Stimulated activated naive CD8-positive, alpha-beta T cell treated with anti-CD3 and anti-CD28 coated beads, Interleukin-15, amount 100 ng/mL, for 72 hours (primary cell): ENCODE measurements at places on chromosomes 11 and 22.

- DNase-seq: no peak
These were observed 30.8 kb upstream of the EXPH5 start for GRCh38 chr11:108624196-108624925.

- no peak for DNase-seq
These were observed 111.7 kb downstream of the MYO18B start for GRCh38 chr22:25853501-25854284.

DNA sequence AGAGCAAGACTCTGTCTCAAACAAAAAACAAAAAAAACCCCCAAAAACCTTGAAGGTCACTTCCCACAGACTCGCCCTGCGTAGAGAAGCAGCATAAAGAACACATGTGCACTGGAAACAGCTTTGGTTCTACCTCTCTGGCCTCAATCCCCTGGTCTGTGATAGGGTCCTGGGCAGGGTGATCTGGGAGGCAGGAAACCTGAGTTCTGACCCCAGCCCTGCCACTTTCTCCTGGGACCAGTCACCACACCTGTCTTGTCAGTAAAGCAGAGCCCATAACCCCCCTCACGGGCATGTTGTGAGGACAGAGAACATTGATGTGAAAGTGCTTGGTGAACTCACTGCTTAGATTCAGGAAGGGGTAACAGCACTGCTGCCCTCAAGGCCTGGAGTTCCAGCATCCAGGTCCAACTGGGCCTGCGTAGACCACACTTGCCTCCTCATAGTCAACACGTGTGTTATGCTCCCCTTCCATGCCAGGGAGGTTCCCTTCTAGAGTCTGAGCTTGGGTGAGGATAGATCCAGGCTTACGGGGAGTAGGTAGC, 11.4 kb downstream of the UCP2 start:
- no peak for DNase-seq

- DNase-seq: peak; percentile 58
These were observed at the start of gene LPXN for GRCh38 chr11:58575377-58576020. LPXN (minus strand) TSS chr11:58575856; CDS start chr11:58575772, 84 bp downstream.

DNA sequence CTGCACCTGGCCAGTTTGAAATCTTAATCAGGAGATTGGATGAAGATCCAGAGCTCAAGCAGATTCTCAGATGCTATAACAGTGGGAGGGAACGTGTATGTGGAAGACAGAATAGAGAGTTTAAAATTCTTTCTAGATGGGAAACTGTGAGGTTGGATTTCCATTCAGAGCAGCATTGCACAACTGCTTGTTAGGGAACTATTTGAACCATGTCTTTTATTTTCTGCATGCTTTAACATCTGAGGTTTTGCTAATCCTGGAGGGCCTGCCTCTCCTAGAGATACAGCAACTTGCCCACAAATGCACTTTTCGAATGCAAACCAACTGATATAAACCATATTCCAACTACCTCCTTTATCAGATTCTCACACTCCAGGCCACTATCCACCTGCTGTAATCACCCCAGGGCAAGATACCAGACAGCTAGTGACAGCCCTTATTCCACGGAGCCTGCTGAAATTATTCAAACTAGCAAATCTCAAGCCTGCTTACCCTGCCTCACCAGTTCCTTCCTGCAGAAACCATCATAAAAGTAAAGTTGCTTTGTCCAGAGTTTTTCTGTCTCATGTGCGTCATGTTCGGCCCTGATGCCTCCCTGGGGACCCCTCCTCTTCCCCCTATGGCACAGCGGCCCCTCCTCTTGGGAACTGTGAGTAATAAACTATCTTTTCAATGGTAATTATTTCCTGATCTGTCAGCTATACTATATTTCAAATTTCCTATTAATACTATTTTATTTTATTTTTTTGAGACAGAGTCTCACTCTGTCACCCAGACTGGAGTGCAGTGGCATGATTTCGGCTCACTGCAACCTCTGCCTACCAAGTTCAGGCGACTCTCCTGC, 18.4 kb upstream of the SEC14L4 start:
- no peak for DNase-seq

DNA sequence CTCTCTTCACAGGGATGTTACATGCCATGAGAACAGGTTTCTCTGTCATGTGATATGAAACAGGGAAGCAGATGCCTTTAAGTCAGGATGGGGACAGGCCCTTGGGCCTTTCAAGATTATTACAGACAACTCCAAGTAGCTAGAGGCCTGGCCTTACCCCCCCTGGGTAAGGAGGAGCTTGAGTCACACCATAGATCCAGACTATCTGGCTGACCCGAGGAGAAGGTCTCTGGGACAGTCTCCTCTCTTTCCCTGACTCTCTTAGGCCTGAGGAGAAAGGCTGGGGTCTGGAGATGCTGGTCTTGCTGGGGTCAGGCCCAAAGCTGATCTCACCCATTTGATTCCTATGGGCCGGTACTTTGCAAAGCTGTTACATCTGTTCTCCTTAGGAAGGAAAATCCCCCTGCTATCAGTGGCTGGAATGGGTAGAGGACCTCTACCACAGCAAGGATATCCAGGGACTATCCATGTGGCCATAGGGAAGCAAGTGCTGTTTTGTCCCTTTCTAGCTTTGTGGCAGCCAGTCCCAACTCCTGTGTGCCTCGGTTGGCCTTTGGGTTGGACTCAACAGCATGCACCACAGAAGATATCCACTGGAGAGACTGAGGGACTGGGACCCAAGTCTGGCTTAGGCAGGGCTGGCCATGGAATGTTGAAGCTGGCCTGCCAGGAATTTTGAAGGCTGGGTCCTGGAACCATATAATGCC, 25.2 kb downstream of the RELT start:
- DNase-seq: no peak

DNA sequence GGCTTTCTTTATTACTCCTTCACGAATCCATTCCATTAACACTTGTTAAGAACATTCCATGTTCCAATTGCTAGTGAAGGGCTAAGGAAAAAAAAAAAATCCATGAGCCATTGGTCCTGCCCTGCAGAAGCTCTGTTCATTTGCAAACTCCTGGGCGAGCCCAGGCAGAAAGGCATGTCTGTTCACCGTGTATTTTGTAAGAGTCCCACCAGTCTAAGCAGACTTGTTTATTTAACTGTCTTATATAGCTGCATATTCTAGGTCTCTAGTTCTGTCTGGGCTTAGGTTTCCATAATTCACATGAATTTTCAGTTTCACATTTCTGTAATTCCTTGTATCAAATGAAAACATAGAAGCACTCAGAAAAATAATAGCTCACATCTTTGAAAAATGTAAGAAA, 97.4 kb upstream of the POU2AF2 start:
- no peak for DNase-seq

GRCh38 chr11:70020336-70021214, 57.5 kb upstream of the ANO1 start:
- DNase-seq: no peak

DNA sequence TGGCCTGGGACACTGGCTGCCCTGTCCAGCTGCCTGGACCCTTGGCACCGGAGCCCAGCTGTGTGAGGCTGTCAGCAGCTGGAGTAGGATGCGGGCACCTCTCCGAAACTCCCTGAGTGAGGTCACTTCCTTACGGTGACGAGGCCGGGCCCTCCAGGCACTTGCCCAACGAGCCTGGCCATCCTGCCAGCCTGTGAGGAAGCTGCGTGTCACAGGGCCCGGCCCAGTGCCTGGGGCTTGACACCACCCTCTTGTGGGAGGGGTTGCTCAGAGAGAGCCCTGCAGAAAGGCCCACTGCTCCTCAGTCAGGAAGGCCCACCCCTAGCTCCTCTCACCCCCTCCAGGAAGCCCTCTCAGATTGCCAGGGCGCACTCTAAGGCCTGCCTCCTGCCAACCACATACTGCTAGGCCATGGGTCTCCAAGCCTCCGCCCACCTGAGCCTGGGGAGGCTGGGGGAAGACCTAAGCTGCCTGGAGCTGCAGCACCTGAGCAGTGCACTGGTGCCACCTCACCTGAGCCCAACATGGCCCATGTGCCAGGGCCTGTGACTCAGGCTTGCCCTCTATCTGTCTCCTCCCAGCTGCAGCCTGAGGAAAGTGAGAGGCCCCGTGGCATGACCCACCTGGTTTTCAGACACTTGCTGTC, 4.3 kb upstream of the PHLDA2 start:
- no peak for DNase-seq

- no peak for DNase-seq
These were observed 105.3 kb upstream of the HSD17B12 start for GRCh38 chr11:43574949-43575912.

- DNase-seq: no peak
These were observed 8.6 kb upstream of the OR51G1 start for GRCh38 chr11:4932751-4933150.

DNA sequence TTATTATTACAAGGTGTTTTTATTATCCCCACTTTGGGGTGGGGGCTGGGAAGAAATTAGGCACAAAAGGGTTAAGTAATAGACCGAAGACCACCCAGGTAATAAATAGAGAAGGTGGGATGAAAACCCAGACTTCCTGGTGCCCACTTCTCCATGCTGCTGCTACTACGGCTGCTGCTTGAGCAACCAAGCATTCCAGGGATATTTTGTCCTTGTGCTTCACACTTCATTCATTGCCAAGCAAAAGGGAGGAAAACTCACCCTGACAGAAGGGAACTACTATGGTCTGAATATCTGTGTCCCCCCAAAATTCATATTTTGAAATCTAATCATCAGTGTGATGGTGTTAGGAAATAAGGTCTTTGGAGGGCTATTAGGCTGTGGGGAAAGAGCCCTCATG, 470.9 kb upstream of the API5 start:
- no peak for DNase-seq

GRCh38 chr11:118910309-118911112, 15.2 kb downstream of the BCL9L start:
- peak; percentile 38 for DNase-seq

DNA sequence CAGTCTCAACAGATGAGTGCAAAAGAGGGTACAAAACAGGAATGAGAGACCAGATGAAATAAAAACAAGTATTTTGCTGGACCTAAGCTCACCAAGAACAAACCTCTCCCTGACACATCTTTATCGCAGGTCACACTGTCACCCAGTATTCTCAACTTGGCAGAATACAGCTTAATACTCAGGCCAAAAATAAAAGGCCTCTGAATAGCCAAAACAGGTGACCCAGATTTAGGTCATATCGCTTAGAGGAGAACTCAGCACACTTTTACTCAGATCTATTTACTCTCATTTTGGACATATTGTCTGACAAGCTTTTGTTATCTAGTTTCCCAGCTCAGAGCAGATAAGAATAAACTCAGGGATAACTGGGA, 216.9 kb upstream of the SYN3 start:
- DNase-seq: no peak

DNA sequence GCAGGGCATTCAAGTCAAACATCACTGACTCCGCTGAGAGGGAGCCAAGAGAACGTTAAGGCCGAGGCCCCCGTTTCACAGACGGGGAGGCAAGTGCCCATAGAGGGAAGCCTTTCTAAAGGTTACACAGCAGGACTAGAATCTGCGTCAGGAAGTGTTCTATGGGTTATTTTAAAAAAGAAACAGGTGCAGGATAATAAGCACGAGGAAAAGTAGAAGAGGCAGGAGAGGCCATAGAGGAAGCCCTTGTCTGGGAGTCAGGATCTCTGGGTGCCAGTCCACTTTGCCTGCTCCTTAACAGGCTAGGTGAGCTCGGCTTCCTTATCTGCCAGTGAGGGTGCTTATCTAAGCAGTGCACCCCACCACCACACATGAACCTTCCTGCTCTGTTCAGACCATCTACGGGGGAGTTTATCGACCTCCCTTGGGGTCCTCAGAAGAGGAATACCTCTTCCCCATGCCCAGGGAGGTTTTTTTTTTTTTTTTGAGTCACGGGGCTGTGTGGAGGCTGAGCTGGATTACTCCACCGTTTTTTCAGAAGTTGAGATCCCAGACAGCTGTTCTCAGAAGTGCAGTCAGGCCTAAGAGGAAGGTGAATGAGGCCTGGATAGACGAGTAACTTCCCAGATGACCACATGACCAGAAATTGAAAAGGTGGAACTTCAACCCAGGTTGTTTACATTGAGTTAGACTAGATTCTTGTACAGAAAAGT, 1.2 kb upstream of the FCHSD2 start:
- DNase-seq: no peak

DNA sequence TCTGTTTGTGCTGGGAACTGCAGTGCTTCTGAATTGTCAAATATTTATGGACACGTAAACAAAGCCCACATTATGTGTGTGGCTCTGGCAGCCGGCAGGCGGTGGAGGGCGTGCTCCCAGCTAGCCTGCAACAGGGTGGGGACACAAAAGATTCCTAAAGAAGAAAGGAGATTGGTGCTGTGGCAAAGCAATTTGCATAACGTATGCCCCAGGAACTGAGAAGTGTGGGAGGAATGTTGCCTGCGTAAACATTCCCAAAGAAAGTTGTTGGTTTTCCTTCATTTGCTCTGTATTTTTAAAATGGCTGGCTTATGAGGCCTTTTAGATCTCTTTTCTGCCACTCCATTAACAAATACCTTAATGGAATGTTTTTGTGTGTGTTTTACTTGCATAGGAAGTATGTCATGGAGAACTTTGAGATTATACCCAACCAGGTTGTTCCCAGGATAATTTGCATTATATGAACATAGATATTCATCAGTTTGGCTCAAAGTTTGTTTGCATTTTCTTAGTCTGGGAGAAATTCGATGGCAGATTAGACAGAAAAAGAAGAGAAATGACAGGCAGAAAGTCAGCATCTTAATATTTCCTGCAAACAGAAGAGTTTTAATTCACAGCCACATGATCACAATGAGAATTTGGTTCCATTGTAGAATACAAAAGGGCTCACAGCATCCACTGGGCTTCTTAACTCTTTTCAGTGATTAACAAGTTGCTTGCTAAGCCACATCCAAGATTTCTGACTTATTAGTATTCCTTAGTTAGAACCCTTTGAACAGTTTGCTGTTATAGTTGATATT, 41.8 kb upstream of the DLAT start:
- no peak for DNase-seq

- no peak for DNase-seq
These were observed 9.1 kb upstream of the ZBED5 start for GRCh38 chr11:10866893-10867331.

GRCh38 chr11:36156161-36156816, 132.9 kb downstream of the COMMD9 start:
- DNase-seq: no peak

DNA sequence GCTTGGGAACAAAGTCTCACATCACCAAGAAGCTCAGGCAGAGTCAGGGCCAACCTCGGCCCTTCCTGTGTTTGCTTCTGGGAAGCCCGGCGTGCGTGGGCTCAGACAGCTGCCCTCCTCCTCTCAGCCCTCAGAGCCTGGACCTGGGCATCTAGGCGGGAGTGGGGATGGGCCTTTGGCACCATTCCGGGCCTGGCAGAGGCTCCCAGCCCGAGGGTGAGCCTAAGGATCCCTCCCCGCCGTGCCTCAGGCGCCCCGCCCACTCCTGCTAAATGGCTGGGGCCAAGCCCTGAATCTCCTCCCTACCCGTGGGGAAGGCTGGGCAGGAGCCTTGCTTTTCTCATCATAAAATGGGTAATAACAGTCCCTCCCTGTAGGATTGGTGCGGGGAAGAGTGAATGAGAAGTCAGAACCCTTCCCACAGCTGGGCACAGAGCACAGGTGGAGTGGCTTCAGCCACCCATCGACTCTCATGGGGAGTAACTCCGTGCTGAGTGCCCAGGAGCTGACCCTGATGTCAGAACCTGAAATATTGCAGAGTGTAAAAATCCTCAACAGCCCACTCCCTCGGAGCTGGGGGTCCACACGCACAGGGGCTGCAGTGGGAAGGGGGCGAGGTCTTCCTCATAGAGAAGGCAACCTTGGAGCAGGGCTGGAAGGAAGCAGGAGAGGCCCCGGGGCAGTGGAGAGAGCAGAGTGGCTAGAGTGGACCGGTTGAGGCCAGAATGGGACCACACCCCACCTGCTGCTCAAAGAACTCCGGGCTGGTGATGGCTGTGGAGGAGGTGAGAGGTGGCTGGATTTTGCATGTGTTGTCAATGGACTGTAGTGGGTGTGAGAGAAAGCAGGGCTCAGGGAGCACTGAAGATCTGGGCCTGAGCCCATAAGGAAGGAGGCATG, 18.8 kb upstream of the CDKN1C start:
- DNase-seq: no peak

GRCh38 chr11:70627219-70627618, 228.9 kb downstream of the CTTN start:
- DNase-seq: no peak
